ENCODE measurements at places on chromosomes 2 and 18.

GRCh38 chr2:183389546-183390080 lies 265.4 kb downstream of the NUP35 start:
- no peak for DNase-seq

GRCh38 chr2:239195992-239196391 lies 204.8 kb downstream of the HDAC4 start:
- no peak for DNase-seq

DNA sequence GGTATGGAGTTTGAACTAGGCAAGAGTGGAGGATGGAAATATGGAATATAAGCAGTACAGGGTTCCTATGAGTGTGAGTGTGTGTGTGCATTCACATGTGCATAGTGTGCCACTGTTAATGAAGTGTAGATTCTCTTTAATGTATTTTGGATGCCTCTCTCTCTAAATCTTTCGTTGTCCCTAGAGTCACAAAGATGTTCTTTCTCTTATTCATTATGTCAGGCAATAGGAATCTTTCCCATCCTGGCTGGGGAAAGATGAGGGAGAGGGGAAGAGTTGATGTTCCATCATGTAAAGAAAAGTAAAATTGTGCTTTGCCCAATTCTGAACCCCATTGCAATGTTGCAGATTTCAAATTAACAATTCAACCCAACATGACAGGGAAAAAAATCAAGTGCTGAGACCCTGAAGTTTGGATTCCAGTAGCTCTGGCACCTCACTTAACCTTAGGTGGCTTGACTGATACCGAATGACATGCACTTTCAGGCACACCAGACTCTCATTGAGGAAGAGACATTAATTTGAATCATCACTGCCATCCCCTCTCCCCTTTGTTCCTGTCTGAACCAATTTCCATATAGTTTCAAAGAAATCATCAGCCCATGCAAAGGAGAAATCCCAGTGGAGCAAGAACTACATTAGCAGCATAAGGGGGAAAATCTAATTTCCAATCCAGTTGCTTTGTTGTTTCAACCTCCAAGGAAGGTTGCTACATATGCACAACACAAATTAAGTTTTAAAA lies 28.0 kb downstream of the KLF7 start:
- DNase-seq, result no peak

DNA sequence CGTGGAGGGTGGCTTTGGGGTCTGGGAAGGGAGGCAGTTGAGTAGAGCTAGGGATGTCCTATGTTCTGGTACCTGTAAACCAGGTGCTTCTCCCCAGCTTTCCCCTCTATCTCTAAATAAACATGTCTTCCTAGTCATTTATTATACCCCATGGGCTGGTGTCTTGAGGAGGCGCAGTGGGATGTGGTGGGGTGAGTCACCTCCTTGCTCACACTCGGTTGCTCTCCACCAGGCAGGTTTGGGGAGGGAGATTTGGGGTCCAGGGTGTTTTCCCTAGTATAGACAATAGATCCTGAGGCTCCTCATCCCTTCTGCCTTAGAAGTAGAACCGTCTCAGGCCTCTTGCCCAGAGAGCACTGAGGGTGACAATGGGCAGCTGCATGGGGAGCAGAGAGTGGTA lies 5.1 kb downstream of the PSD4 start:
- DNase-seq, result no peak

- DNase-seq, result no peak
Measured at GRCh38 chr2:120955427-120955826, 219.8 kb downstream of the GLI2 start.

DNA sequence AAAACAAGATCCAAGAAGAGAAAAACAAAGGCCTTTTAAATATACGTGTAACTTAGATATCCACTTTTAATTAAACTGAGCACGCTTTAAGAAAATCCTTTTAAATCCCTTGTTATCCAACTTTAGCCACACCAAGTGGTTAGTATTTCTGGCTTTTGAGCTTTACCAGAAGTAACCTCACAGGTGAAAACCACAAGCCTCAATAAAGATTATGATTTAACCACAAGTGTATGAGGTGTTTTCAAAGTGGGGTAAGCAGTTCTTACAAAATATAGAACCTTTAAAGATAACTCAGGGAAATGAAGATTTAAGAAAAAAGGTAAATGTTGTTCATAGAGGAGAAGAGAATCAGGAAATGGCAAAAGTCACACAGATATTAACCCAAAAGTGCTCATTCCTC lies 58.4 kb upstream of the CDCA7 start:
- DNase-seq, result no peak

DNA sequence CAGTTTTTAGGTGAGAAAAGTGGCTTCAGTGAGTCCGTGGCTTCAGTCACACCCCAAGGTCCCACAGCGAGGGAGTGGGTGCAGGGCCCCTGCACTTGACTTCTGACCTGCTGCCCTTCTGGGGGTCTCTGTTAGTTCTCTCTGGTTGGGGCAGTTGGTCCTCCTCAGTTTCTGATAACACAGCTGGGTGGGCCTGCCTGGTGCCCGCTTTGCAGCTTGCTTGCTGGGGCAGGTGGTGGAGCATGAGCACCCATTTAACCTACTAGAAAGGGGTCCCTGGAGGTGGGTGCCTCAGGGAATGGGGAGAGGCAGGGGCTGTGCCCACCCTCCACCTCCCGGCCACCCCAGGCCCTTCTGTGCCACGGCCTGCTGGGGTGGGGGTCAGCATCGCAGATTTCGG lies 83.2 kb downstream of the ASB1 start:
- DNase-seq, result no peak

- DNase-seq, result no peak
Measured at GRCh38 chr2:70181363-70181956, 9.4 kb downstream of the C2orf42 start.
